ACHN (cell line): ENCODE measurements at places on chromosomes 3 and 15.

GRCh38 chr3:123419181-123419849, 29.6 kb downstream of the ADCY5 start:
- no peak for DNase-seq

DNA sequence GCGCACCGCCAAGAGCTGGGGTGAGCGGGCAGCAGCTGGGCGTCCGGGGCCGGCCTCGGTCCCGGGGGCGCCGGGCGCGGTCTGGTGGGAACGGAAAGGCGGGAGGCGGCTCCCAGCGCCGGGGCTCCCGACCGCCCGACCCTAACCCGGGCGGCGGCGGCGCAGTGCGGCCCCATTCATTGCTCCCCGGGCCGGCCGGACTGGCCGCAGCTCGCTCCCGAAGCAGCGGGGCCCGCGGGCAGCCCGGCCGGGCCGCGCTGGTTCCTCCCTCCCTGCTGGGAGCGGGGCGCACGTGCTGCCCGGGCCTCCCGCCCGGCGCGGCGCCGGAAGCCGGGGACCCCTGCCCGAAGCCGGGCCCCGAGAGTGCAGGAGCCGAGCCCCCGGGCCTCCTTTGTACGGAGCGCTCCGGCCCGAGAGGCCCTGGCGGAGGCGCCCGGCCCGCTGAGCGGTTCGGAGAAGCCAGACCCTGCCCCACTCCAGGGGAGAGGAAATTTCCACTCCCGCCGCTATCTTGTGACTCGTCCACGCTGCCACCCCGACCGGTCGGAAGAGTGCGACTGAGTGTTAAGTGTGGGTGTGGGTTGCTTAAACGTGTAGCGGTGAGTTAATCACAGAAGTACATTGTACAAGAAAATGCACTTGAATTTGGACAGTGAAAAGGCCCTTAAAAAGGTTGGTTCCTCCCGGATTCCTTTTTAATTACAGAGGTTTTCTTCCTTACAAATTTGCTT, 613 bp downstream of the ATP1B3 start:
- peak; percentile 44 for DNase-seq

- DNase-seq, result no peak
Measured at GRCh38 chr15:59186501-59186900, 20.1 kb upstream of the LDHAL6B start.

DNA sequence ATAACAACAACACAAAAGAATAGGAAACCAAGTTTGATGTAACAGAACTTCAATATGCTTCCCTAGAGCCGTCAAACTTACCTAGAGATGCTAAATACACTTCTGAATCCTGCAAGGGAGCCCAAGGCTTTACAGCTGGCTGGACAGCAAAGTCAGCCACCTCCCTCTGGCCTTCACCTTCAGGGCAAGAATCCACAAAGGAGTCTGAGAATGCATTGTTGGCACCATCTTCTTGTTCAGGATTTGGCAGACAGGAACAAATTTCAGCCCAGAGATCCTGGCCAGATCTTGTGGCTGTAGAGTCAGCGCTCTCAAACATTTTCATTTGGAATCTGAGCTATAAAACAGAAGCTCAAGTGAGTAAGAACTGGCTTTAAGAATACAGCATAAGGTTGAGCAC, 2.2 kb downstream of the CCDC32 start:
- DNase-seq, result no peak

- DNase-seq, result no peak
Measured at GRCh38 chr3:194257916-194258668, 93.0 kb downstream of the CPN2 start.

DNA sequence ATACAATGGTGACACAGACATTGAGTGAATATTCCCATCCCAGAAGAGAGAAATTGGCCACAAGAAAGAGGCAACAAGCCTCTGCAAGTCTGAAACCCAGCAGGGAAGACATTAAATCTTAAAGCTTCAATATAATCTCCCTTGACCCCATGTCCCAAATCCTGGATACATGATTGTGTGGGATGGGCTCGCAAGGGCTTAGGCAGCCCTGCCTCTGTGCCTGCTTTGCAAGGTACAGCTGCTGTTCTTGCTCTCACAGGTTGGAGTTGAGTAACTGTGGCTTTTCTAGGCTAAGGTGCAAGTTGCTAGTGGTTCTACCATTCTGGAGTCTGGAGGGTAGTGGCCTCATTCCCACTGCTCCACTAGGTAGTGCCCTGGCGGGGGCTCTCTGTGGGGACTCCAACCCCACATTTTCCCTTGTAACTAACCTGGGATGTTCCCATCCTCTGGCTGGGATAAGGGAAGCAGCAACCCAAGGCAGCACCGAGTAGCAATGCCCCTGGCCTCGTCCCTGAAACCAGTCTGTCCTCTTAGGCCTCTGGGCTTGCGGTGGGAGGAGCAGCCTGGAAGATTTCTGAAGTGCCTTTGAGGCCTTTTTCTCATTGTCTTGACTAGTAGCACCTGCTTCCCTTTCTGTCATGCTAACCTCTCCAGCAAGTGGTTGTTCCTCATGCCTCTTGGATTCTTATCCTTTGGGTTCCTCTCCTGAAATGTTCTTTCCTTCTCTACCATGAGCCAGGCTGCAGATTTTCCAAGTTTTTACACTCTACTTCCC, 90.0 kb downstream of the FAM174B start:
- DNase-seq, result no peak

DNA sequence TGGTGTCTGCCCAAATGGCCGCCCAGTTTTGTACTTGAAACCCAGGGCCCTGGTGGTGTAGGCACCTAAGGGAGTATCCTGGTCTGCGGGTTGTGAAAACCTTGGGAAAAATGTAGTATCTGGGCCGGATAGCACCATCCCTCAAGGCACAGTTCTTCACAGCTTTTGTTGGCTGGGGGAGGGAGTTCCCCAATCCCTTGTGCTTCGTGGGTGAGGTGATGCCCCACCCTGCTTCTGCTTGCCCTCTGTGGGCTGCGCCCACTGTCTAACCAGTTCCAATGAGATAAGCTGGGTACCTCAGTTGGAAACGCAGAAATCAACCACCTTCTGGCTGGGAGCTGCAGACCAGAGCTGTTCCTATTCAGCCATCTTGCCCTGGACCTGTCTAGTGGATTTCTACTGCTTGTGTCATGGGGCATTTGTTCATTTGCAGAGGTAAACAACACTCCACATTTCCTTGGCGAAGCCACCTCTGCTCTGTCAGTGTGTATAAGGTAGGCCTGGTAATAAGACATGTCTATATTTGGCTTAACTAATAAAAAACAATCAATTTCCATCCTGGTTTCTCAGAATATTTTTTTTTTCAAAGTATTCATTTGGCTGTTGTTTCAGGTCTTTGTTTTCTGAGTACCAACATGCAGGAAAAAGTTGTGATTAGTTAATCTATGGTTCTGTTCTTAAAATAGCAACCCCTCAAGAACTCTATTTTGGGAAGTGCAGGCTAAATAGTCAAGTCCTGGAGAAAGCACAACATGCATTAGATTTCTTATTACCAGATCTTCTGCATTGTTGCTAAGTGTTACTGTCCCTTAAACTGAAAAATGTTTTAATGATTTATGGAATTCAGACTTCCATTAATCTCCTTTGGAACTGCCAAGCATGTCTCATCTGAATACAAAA, 304.3 kb downstream of the ZIC1 start:
- DNase-seq, result no peak

DNA sequence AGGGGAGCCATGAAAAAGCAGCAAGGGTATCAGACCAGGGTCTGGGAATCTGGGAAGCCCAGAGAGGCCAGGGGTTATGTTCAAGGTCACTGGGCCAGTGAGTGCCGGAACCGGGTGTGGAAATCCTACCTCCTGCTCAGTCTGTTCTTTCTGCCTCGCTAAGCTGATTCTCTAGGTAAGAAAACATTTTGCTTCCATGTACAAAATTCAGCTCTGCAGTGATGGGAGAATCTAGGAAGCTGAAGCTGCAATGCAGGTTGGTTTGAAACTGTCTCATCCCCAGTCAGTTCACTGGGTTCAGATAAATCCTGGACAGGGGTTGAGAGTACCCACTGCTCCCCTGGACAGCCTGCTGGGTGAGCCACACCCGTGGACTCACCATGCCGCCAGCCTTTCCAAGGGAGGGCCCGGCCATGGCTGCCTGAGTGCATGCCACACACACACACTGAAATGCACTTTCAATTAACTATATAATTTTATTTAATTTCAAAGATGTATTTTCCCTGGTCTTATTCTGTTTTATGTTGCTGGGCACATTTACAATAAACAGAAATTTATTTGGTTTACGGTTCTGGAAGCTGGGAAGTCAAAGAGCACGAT, 108.4 kb downstream of the CORO2B start:
- DNase-seq, result no peak

- peak; percentile 93 for DNase-seq
Measured at GRCh38 chr3:155737844-155738460, 6.9 kb downstream of the PLCH1 start.

DNA sequence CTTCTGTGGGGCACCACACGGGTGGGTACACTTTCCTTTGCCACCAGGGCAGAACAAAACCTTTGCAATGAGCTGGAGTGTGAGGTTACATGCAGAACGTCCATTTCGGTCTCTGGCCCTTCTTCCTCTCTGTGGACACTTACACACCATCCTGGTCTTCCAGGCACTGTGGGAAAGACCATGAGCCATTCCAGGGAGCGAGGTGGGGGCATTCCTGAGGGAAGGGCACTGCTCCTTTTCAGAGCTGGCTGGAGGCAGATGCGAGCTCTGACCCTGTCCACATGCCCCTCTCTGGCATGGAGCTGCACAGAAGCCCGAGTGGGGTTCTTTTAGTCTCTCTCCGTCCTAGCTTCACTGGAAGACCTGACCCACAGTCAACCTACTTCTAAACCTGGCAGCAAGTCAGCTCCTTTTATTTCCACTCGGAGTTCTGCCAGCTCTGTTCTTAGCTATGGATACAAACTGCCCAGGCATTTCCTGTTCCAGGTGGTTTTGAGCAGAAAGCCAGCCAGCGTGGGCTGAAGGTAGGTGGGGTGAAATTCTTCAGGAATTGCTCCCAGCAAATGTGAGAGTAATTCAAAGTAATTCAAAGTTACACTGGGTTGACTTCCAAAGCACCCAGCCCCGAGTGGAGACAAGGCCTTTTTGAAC, 281.4 kb downstream of the ADAMTS17 start:
- DNase-seq, result no peak

DNA sequence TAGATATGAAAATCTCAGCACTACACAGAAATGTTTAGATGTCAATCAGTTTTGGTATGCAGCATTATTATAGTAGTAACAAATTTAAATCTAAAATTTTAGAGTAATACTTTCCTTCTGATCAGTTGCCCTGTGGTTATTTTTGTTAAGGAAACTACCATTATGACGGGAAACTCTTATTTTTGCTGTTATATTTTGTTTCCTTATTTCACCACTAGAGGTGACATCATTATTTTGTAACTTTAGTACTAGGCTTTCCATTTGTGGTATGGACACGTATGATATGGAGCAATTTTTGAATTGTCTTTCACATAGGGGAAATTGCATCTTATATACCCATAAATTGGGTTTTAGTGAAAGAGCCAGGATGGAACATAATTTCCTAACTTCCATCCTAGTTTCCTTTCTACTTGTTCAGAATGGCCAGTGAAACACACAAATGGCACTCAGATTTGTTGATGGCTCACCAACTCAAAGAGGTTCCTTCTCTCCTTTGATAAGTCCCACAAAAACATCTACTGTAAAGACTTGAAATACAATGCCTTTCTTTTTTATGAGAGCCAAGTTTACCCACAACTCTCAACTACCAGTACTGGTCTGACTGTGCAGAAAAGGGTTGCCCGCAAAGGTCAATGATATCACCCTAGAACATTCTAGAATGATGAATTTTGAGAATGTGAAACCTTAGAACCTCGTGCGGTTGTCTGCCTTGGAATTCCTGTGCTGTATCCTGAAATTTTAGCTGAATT, 19.4 kb upstream of the PPP4R2 start:
- DNase-seq, result no peak

DNA sequence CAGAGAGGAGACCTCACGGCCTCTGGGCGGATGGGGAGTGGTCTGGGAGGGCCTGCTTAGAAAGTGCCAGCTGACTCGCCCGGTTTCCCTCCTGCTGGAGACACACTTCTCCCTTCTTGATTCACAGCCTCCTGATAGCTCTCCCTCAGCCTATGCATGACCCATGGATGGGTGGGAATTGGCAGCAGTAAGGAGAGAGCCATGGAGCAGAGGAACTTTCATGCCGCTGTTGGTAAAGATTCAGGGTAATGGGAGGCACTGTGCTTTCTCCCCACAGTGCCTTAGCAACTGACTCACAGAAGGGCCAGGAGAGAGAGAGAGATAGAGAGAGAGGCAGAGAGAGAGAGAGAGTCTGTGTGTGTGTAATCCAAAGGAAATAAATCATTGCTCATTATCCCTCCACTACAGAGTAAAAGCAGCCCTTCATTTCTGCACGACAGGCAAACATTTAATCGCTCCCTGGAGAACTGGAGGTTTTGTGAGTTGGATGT, 82.8 kb downstream of the SEMA5B start:
- DNase-seq, result no peak

DNA sequence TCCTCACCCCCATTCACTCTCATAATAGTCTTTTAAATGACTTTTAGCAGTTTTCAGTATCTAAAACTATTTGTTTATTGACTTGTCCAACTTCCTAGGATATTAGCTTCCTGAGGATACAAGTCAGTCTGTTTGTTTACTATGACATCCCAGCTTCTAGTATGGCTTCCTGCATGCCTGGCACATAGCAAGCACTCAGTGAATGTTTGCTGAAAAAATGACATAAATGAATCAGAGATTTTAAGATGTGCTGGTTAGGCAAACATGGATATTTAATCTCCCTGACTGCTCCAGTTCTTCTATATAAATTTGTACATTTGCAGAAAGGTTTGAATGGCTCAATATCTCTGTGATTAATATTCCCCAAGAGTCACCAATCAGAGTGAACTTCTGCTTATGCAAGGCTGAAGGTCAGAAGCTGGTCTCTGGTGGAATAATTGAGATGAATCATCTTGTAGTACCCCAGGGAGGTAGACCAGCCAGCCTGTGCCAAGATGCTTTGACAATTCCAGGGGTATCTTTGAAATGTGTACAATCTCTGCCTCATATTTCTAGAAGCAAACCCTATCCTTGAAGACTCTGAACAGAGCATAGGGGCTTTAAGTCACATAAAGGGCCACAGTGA, 219.0 kb upstream of the LMCD1 start:
- DNase-seq, result no peak

DNA sequence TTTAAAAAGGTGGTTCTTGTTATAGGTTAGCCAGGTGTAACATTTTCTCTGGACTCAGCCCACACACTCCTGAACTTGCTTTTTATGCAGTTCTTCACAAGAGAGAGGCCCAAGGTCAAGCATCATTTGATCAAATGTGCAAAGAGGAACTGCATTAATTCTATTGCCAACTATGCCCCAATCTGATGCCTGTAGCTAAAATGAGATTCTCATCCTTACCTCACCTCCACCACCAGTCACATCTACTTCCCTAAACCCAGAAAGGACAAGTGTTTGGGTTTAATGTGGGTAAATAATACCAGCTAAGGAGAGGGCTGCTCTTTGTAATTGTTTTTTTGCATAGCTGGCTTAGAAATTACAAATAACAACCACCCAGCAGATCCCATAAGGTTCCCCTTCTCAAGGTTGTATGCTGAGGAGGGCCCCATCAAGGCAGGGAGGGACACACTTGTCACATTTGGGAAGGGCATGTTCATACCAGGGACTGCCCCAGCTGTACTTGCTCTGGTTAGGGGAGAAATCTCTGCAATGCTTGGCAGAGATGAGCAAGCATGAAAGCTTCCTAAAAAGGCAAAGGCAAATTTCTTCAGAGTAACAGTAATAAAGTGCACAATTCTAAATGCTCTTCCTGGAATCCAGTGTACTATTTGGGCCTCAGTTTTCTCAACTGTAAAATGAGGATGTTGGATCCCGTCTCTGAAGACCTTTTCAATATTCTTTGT, 76.2 kb downstream of the TGFBR2 start:
- DNase-seq, result no peak

GRCh38 chr15:62486041-62486440, 321.0 kb upstream of the C2CD4B start:
- no peak for DNase-seq

GRCh38 chr15:67945951-67946700, 106.3 kb upstream of the RNU6-1 start:
- DNase-seq, result no peak
